ENCODE measurements at places on chromosomes 4 and X.

GRCh38 chr4:113146876-113147358, 97.5 kb downstream of the ANK2 start:
- no peaks in the 10 kb centered on the region for H3K36me3 ChIP-seq
- peak overlapping the region; percentile 83 for H3K4me3 ChIP-seq
- peaks cover 2% of the 10 kb centered on the region for H3K27me3 ChIP-seq
- DNase-seq: peak; percentile 9
- H3K27ac ChIP-seq: peak overlapping the region; percentile 89
- peaks cover 12% of the 10 kb centered on the region for H3K4me1 ChIP-seq

DNA sequence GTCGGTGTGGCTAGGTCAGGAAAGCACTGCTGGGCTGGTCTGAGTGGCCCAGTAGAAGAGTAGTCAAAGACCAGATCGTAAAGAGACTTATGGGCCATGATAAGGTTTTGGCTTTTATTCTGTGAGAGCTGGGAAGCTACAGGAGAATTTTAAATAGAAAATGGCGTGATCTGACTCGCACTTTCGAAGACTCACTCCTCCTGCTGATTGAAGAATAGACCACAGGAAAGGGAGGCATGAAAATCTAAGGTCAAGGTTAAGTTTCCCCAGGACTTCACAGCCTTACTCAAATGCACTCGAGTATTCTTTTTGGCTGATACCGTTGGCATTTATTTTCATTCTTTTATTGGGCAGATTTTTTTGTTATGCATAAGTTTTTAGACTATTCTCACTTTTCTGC, 231.4 kb upstream of the ANKRD50 start:
- no peaks in the 10 kb centered on the region for H3K4me1 ChIP-seq
- DNase-seq: no peak
- no peak overlapping the region for H3K27ac ChIP-seq
- no peaks in the 10 kb centered on the region for H3K27me3 ChIP-seq
- H3K36me3 ChIP-seq: no peaks in the 10 kb centered on the region
- no peak overlapping the region for H3K4me3 ChIP-seq

GRCh38 chrX:5681159-5681558, 547.5 kb downstream of the NLGN4X start:
- H3K4me1 ChIP-seq: no peaks in the 10 kb centered on the region
- no peak overlapping the region for H3K4me3 ChIP-seq
- no peak for DNase-seq
- no peaks in the 10 kb centered on the region for H3K27me3 ChIP-seq

DNA sequence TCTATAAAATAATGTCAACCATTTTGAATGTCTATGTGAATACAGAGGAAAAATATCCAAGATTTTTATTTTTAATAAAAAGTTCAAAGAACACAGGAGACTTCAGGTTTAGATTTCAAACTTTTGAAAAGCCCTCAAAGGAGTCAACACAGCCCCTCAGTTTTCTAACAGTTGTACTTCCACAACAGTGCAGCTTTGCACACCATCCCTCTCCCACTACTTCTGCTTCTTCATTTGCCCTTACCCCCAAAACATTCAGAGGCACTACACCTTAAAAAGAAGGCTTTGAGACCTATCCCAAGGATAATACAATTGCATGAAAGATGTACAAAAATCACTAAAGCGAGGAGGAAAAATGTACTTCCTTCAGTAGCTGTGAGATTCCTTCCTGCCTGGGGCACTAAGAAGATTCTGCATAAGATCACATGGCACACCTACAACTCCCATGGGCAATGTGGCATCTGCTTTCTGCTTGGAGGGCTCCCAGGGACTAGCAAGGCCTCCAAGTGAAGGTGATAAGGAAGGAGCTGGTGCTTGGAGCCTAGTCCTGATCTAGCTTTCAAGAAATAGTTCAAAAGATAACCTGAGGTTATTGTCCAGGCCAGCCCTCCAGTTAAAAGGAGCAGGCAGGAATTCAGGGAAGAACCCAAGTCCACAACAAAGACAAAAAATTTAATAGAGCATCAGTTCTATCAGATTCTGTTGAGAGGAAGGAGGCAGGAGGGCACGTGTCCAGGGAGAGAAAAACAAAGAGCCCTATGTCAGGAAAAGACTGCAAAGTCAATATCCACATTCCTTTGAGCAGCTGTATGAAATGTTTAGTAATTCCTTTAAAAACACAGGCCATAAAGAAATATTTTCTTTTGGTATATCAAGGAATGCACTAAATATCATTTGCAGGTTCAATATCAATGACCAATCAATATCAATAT, 19.1 kb downstream of the ARAP2 start:
- H3K27ac ChIP-seq: no peak overlapping the region
- H3K36me3 ChIP-seq: peaks cover 11% of the 10 kb centered on the region
- H3K27me3 ChIP-seq: no peaks in the 10 kb centered on the region
- DNase-seq: no peak
- no peak overlapping the region for H3K4me3 ChIP-seq

GRCh38 chrX:22533898-22534297, 261.2 kb downstream of the CBLL2 start:
- H3K36me3 ChIP-seq: no peaks in the 10 kb centered on the region
- H3K4me1 ChIP-seq: no peaks in the 10 kb centered on the region
- no peak overlapping the region for H3K4me3 ChIP-seq
- H3K27me3 ChIP-seq: no peaks in the 10 kb centered on the region
- H3K27ac ChIP-seq: no peak overlapping the region
- no peak for DNase-seq

DNA sequence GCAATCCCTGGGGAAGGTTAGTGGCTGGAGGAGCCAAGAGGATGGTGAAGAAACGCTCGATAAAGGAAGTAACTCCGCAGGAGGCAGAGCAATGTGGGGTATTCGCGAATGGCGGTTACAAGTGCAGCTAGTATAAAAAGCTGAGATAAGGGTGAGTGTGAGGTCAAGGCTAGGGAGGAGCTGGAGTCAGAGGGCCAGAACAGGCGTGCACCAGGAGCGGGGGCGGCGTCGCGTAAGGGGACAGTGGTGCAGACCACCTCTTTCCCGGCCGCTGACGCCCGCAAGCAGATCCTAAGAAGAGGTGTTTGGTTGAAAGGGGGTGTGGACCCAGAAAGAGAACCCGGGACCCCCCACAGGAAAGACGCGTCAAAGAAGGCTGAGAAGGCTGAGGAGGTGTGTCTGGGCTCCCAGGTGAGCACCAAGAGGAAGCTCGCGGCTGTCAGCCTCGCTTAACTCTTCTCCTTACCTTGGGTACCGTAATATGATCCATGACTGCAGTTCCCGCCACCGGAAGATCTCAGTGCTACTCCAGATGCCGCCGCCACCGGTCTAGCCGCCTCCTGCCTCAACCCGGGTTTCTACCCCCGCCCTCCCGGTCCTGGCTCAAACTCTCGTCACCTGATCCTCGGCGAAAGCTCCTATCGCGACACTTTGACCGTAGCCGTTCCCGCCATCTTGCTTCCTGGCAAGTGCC, at the start of gene MTMR8:
Gene MTMR8, minus strand, starts transcription at position 579 of the 694 bp plus-strand sequence. Its CDS starts 89 bp downstream, at position 490.
- peak within 1 kb of the TSS; percentile 81 for H3K27ac ChIP-seq
- peak within 1 kb of the TSS; percentile 94 for H3K4me3 ChIP-seq
- peaks cover 13% of the 10 kb centered on the region for H3K4me1 ChIP-seq

DNA sequence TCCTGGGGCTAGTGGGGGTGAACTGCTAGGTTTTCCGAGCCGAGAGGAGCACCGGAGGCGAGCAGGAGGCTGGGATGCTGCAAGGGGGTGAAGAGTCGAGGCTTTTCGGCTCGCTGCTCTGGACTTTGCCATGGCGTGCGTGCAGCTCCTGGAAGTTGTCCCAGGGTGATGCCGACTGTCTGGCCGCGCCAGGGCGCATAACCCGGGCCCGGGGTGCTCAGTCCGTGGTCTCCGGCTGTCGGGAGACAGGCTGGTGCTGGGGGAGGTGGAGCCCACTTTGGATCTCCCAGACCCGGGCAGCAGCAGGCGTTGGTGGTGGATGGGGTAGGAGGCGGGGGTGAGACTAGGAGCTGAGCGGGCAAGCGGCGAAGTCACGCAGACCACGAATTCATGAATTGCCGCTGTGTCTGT, 793 bp downstream of the GRIA3 start:
- no peak overlapping the region for H3K27ac ChIP-seq
- peaks cover 35% of the 10 kb centered on the region for H3K27me3 ChIP-seq
- no peak overlapping the region for H3K4me3 ChIP-seq
- H3K36me3 ChIP-seq: no peaks in the 10 kb centered on the region
- no peaks in the 10 kb centered on the region for H3K4me1 ChIP-seq

GRCh38 chr4:170758988-170759387, 669.2 kb upstream of the AADAT start:
- H3K27me3 ChIP-seq: no peaks in the 10 kb centered on the region
- no peak overlapping the region for H3K27ac ChIP-seq
- H3K4me3 ChIP-seq: no peak overlapping the region
- H3K4me1 ChIP-seq: no peaks in the 10 kb centered on the region

DNA sequence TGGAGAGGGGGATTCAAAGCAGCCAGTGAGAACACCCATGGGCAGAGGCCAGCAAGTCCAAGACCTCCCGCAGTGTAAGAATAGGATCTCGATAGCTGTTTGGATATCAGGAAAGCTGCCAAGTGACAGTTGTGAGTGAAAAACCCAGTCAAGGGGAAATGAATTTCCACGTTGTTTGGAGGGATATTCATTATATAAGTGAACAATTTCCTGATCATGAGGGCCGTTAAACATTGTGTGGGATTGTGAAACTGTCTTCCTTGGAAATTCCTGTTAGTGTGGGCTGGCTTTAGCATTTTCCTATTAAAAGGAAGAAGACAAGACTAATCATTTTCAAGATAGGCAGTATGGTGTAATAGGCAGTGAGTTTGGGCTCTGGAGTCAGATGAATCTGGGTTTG, 15.0 kb downstream of the CLDN2 start:
- no peak for DNase-seq
- no peak overlapping the region for H3K27ac ChIP-seq
- no peaks in the 10 kb centered on the region for H3K36me3 ChIP-seq
- H3K27me3 ChIP-seq: no peaks in the 10 kb centered on the region

GRCh38 chrX:110320381-110320987, 2.6 kb upstream of the AMMECR1 start:
- H3K4me3 ChIP-seq: no peak overlapping the region
- DNase-seq: no peak
- no peaks in the 10 kb centered on the region for H3K36me3 ChIP-seq
- peaks cover 6% of the 10 kb centered on the region for H3K4me1 ChIP-seq
- H3K27me3 ChIP-seq: peaks cover 12% of the 10 kb centered on the region

DNA sequence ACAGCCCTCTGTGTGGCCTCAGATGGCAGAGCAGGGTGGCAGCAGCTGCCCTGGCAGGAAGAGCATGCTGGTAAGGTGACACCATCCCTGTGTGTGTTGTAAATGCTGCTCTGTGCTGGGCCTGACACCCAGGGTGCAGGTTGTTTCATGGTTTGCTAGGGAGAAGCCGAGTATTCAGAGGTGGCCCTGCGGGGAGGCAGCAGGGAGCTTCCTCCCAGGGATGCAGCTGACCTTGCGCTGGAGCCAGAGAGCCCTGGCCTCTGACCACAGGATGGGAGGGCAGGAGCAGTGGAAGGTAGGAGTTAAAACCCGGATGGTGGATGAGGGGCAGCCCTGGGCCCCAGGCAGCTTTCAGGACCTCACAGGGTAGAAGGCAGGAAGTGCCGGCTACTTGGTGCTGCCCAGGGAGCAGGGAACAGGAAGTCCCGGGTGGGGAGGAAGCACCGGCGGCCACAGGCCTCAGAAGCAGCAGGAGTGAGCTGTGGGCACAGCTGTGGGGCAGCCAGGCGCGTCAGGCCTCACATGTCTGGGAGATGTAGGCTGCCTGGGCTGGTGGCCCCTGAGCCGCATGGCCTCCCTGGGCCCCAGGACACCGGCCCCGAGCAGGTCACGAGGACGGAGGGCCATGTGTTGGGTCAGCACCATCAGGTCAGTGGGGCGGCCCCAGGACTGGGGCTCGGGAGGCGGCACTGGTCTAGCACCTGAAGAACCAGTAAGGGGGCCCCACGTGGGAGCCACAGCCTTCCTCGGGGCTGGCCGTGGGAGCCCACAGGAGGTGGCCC, 19.1 kb downstream of the SH3BP2 start:
- peak; percentile 67 for DNase-seq
- peak overlapping the region; percentile 99 for H3K4me3 ChIP-seq
- H3K27me3 ChIP-seq: no peaks in the 10 kb centered on the region
- H3K36me3 ChIP-seq: peaks cover 27% of the 10 kb centered on the region
- H3K27ac ChIP-seq: peak overlapping the region; percentile 99

DNA sequence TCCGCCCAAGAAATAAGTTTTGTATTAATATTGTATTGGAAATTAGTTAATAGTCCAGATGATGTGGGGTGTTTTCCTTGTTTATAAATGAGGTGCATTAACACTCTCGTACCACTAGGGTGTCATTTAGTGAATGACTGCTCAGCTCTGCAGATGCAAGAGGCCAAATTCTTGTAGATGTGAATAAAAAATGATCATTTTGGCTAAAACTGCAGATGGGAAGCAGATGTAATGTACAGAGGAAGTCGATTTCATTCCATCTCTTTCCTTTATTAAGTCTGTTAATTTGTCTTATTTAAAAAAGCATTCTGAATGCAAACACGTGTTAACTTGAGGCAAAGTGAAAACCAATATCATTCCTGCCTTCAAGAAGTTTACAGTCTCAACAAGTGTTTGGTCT, 108.1 kb downstream of the DHX15 start:
- H3K4me3 ChIP-seq: no peak overlapping the region
- H3K27ac ChIP-seq: no peak overlapping the region
- peaks cover 64% of the 10 kb centered on the region for H3K27me3 ChIP-seq
- H3K36me3 ChIP-seq: peaks cover 2% of the 10 kb centered on the region
- no peak for DNase-seq

DNA sequence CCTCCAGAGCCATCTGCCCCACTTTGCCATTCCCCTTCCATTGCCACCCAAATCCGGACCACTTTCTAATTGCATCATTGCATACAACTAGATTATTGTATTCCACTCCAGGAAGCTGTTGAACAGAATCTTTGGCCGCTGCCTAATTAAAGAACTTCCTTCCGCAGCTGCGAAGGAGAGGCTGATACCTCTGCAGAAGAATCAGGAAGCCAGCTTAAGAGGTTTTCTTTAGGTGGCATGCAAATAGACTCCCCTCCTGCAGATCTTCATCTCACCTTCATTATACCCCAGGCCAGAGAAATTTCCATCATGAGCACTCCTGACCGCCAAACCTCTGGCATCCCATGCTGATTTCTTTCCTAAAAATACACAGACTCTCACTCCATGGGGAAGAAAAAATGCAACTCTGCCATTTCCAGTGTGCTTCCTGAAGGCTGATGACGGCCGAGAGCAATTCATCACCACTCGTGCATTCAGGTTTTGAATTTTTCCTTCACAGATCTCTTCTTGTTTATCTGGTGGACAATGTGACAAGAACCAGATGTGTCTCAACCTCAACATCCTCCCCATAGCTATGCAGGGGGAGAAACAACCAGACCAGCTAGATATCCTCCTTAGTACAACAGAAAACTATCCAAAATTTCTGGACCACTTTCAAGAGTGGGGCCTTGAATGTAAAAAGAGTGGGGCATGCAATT, 31.2 kb downstream of the LGI2 start:
- no peak overlapping the region for H3K27ac ChIP-seq
- H3K27me3 ChIP-seq: peaks cover 7% of the 10 kb centered on the region
- H3K4me3 ChIP-seq: peak overlapping the region; percentile 0
- H3K36me3 ChIP-seq: no peaks in the 10 kb centered on the region
- no peak for DNase-seq
- peaks cover 7% of the 10 kb centered on the region for H3K4me1 ChIP-seq

All from T-helper 2 cell treated with Interferon-gamma antibody and Interleukin-4, amounts not matched to agents 5 μg/mL and 100 μg/mL, for 36 hours (primary cell).